NCI-H2081 (cell line): ENCODE measurements at places on chromosomes 2 and 18.

GRCh38 chr18:7657050-7657449 lies 89.9 kb downstream of the PTPRM start:
- DNase-seq = no peak

GRCh38 chr2:193679847-193680246 lies 1485.1 kb upstream of the TMEFF2 start:
- no peak for DNase-seq

GRCh38 chr2:17763641-17764333 lies 9.8 kb downstream of the GEN1 start:
- no peak for DNase-seq

GRCh38 chr18:66995270-66995669 lies 391.4 kb upstream of the CDH19 start:
- no peak for DNase-seq

- DNase-seq = no peak
These were observed 100.4 kb upstream of the LCLAT1 start for GRCh38 chr2:30346471-30347169.

GRCh38 chr2:11375025-11375688 lies 30.7 kb upstream of the ROCK2 start:
- DNase-seq = no peak

- no peak for DNase-seq
These were observed 35.8 kb upstream of the INHBB start for GRCh38 chr2:120310136-120310535.

DNA sequence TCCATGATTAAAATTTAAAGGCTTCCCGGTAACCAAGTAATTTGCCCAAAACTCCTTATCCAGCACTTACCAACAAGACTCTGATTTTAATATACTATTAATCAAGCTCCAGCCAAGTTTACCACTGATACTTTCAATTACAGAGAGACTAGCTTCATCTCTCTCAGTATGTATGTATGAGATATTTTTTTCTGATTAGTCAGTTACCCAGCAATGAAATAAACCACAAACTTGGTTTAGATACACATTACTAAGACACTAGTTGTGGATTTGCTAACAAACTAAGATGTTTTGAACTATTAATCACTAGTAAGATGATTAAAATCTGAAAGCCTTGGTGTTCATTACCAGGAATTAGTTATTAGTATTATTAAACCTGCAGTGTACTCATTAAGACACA lies 1272.2 kb upstream of the ACVR2A start:
- DNase-seq = no peak

DNA sequence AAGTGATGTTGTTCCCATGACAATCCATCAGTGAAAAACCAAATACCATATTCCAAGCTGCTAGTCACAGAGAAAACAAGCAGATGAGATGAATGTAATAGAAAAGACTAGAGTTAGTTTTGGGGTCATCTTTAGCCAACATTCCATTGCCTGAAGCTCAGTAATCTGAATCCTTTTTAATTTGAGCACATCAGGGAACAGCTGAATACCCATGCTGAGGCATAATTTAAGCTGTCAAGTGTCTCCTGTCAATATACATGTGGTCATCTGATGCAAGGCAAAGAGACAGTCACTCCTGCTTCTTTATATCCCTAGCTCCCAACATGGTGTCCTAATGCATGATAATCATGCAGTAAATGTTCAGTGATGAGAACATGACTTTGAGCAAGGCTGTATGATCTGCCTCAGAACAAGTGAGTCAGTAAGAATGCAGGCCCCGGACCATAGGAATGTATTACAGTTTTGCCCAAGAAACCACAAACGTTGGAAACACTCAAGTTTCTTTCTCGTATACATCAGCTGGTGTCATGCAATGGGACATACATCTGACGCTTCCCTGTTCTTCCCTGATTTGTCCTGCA lies 48.0 kb downstream of the CDK15 start:
- DNase-seq = no peak

GRCh38 chr2:107136733-107137132 lies 250.8 kb upstream of the ST6GAL2 start:
- DNase-seq = no peak

- no peak for DNase-seq
These were observed 451.2 kb downstream of the CNTNAP5 start for GRCh38 chr2:124476291-124476690.

GRCh38 chr2:203751685-203752271 lies 45.3 kb downstream of the CD28 start:
- DNase-seq = no peak

DNA sequence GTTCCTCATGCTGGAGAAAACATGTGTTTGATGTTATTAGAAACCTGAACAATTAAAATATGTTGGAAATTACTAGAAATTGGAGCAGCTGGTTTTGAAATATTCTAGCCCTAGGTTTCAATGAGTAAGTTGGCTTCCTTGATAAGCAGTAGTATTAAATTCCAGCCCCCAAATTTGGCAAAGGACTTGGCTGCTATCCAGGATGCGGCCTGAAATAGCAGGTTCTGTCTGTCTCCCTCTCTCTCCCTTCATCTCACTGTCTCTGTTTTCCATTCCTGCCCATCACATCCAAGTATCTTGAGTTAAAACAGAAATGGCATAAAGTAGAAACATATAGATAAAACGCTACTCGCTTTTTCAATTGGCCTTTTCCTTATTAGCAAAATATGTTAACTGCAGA lies 20.9 kb upstream of the GPR45 start:
- no peak for DNase-seq

DNA sequence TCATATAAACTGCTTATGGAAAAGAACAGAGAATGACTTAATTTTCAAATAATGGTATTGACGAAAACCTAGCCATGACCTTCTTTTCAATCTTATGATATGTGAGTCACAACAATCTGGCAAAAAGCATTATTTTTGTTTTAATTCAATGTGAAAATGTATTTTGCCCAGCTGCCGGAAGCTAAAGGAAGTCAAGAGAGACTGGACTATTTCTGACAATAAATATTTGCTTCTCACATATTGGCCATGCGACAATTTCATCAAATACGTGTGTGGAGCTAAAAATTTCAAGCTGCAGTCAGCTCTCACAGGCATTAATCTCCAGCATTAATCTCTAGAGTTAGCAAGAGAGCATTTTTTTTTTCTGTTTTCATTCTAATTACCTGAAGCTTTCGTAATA lies 881.0 kb downstream of the CPS1 start:
- peak; percentile 23 for DNase-seq

GRCh38 chr18:61606759-61607158 lies 273.5 kb downstream of the CDH20 start:
- no peak for DNase-seq

- peak; percentile 52 for DNase-seq
These were observed 33.0 kb upstream of the PTH2R start for GRCh38 chr2:208373460-208374089.

- DNase-seq = no peak
These were observed 131.2 kb upstream of the TTC27 start for GRCh38 chr2:32496662-32497061.

DNA sequence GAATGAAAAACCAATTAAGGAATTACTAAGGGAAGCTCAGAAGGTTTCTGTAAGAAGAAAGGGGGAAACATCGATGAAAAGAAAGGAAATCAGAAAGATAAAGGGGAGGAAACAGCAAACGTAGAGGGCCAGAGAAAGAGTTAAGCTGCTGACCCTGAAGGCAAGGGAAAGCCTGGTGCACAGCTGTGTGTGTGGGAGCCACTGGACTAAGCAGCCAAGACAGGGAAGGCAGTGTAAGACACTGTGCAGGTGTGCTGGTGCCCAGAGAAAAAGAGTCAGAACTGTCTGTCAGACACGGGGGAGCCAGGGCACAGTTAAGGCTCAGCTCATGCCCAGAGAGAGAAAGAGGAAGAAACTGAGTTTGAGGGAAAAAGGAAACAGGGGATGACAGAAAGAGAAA lies 104.0 kb downstream of the HIBCH start:
- DNase-seq = no peak

DNA sequence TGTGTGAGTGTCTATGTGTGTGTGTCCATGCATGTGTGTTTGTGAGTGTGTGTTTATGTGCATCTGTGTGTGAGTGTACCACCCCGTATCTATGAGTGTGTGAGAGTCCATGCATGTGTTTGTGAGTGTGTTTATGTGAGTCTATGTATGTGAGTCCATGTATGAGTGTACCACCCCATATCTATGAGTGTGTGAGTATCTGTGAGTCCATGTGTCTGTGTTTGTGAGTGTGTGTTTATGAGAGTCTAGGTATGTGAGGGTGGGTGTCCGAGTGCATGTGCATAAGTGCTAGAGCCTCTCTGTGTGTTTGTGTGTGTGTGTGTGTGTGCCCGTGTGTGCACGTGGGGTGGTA lies 86.0 kb upstream of the ATG16L1 start:
- no peak for DNase-seq

DNA sequence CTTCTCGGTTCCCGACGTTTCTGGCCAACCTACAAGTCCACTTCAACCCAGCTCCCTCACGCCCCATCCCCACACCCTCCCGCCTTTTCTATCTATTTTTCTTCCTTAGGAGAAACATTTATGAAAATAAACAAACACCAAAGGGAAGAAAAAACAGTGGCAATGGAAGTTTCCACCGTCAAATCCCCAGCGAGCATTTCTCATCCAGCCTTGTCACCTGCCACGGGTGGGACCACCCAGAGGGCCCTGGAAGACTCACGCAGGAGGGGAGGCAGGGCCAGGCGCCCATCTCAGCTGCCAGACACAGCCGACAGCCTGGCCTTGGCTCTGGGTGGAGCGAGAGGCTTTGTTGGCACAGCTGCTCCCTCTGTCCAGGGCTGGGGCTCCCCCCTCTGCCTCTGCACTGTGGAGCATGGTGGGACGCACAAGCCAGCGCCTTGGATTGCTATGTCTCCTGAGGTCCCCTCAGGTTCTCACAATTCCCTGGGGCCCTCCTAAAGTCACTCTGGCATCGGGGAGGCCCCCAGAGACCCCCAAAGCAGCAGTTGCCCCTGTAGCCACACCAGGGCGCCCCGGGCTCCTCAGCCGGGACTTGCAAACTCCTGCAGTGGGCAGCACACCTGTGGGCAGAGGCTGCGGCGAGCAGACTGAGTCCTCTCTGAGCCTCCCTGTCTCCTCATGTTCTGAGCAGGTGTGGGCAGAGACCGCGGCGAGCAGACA lies 395.7 kb upstream of the SALL3 start:
- DNase-seq = no peak

DNA sequence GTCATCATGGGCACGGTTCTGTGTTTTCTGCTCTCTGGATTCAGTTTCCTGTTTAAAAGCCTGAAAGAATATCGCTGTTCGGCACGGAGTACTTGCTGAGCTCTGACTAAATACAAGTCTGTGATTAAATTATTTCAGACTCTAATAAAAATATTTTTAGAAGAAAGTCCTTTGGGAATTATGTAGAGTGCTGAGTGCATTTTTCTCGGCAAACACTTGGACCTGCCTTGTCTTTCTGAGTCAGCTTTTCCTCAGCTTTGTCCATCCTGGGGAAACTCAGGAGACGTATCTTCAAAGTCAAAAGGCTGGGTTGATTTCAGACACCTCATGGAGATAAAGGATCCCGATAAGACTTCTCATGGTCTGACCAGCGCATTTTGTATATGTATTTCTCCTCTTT lies 45.9 kb downstream of the IL1R2 start:
- DNase-seq = no peak

- no peak for DNase-seq
These were observed 849 bp downstream of the AQP4 start for GRCh38 chr18:26864658-26865057.

DNA sequence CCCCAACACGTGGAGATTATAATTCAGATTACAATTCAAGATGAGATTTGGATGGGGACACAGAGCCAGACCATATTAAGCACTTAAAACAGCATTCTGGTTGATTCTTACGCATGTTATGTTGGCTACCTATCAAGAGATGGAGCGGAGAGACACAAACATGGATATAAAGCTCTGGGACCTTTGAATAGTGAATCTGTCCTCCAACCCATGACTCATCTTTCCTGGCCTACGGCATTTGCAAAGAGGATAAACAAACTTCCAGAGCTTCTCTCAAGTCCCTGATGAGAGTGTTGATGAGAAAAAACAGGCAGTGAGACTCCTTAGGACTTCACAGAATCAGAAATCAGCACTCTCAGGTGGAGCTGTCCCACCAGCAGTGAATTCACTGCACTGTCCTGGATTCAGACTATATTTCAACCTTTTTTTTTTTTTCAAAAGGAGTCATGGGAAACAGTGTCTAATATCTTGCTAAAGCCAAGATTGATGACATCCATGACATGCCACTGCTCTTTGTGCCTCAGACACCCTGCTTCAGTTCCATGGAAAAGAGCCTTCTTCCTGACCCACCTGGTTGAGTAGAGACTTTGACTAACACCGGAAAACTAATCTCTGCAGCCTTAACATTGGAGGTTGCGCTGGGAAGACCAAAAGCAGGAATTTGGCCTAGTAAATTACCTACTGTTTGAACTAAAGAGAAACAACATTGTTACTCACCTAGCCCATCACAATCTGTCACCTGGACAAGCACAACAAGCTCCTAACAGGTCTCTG lies 62.1 kb upstream of the NPAS2 start:
- no peak for DNase-seq

DNA sequence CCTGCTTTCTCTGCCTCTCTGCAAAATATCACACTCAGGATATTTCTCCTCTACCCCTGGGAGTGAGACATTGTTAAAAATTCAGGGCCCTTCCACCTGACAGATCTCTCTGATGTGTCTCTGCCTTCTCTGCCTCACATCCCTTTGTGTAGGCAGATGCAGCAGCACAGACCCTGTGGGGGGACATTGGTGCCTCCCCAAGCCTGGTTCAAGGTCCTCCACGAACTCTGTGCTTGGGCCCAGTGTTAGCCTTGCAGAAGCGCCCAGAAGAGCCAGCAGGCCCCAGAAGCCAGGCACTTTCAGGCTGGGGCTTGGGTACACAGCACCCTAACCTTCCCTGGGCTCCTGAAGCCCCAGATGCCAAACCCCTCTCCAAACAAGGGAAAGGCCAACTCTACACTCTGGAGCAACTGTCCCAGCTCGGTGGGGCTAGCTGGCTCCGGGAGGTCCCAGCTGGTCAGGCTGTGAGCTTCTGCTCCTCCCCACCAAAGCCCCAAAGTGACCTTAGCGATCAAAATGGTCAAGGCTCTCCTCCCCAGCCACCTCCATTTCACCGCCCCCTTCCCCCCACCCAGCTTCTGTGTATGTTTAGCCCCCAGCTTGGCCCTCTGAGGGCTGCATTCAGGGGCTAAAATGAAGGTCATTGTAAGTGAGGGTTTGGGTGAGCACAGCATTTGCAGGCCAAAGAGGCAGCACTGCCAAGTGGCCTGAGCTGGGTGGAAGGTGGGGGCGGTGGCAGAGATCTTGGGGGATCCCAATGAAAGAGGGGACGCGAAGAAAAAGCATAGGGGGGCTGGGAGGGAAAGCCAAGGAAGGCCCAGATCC lies 2.6 kb downstream of the HOXD9 start:
- no peak for DNase-seq

DNA sequence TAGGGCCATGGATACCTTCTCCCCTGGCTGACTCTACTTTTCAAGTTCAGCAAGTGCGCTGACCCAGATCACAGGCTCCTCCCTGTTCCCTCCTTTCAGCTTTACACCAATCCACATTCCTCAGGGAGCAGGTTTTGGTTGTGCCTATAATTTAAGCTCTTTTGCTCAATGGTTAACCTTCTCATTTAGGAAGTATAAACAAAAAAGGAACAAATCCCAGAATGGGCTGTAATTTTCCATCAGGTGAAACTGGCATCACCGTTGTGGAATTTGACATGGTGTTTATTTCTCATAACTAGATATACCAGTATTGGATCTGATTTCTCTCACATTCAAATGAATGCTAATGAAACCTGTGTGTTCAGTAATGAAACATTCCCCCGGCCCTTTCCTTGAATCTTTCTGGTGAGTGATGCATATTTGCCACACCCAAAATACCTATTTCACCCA lies 13.6 kb downstream of the STRN start:
- DNase-seq = no peak

GRCh38 chr18:79718878-79719477 lies 39.4 kb downstream of the CTDP1 start:
- DNase-seq = no peak

GRCh38 chr2:135637456-135638087 lies 104.1 kb upstream of the UBXN4 start:
- DNase-seq = no peak
